Mucosa of gallbladder (tissue), 1 donor: ENCODE measurements at places on chromosomes 1 and 21.

DNA sequence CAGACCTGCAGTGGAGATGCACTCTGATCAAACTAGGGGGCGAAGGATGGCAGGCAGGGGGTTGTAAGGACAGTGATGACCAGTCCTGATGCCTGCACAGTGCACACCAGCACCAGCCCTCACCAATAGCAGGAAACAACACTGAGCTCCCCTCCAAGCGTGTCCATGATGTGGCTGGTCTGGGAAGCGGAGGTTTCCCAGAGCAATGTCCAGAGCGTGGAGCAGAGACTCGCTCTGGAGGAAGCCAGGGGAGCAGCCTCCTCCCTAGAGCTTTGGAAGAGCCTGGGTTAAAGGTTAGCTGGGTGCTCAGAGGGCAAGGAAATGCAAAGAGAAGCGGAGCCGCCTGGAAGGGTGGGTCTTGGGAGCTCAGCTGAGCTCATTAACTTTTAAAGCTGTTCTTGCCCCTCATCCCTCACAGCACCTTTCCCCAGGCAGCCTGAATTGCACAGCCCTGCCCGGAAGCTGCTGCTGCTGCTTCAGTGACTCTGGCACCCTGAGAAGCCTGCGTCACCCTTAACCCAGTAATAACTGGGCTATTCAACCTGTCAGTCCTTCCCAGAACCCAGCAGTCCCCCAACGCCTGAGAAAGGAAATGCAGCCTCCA lies 162.2 kb upstream of the RAB4A start:
- DNase-seq: no peak

DNA sequence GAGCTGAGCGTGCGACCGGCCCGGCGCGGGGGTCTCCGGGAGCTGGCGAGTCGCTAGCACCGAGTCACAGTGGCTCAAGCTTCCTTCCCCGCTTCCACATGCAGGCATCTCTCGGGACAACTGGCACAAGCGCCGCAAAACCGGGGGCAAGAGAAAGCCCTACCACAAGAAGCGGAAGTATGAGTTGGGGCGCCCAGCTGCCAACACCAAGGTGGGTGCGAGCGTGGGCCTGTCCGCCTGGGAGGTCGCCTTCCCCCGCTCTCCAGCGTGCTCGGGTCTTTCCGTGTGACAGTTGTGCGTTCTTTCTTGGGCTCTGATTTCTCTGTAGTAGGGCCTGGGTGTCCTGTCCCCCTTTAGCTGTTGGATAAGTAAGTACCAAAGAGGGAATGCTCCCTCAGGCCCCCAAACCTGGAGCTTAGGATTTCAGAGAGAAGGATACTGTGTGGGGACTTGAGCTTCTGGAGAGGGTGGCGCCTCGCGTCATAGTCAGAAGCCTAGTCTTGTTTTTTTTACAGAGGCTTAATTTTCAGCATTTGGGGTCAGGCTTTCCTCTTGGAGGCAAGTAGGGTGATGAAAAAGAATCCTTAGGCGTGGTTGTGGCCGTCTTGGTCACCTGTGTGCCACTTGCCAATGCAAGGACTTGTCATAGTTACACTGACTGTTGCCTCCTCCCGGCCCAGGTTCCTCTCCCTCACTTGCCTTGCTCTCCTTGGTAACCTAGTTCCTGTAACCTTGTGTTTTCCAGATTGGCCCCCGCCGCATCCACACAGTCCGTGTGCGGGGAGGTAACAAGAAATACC lies 790 bp downstream of the RPS8 start:
- no peak for DNase-seq

GRCh38 chr21:31352836-31353235 lies 8.8 kb upstream of the TIAM1 start:
- no peak for DNase-seq

DNA sequence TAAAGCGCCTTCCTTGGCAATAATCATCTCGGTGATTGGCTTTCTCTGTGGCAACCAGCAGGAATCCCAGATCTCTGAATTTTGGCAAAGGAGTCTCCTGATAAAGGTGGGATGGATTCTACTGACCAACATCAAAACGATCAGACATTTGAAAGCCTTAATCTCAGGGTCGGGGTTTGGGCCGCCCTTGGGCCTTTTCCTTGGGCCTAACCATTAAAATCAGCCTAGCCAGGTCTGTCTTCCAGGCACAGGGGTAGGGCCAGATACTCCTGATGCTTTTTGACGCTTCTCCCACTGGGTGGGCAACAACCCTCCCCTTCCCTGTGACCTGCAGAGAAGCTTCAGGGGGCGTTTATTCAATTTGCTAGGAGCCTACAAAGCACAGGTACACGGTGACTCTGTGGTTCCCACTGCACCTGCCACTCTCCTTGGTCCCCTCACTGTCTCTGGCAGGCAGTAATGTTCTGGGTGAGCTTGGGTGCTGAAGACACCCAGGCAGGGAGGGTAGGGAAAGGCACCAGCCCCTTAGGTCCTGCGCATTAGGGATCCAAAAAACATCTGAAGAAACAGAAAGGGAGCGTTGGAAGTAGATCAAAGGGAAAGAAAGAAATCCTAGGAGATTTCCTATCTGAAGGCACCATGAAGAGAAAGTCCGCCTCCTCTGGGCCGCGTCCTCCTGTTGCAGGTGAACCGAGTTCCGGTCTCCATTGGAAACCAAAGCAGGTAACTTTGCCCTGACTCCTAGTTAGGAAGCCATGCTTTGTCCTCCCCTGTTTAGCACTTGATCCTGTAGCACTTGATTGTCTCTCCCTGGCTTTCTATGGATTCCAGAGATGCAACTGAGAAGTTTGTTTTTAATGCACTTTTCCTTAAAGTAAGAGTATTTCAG lies 12.3 kb downstream of the RNU1-2 start:
- DNase-seq: no peak

DNA sequence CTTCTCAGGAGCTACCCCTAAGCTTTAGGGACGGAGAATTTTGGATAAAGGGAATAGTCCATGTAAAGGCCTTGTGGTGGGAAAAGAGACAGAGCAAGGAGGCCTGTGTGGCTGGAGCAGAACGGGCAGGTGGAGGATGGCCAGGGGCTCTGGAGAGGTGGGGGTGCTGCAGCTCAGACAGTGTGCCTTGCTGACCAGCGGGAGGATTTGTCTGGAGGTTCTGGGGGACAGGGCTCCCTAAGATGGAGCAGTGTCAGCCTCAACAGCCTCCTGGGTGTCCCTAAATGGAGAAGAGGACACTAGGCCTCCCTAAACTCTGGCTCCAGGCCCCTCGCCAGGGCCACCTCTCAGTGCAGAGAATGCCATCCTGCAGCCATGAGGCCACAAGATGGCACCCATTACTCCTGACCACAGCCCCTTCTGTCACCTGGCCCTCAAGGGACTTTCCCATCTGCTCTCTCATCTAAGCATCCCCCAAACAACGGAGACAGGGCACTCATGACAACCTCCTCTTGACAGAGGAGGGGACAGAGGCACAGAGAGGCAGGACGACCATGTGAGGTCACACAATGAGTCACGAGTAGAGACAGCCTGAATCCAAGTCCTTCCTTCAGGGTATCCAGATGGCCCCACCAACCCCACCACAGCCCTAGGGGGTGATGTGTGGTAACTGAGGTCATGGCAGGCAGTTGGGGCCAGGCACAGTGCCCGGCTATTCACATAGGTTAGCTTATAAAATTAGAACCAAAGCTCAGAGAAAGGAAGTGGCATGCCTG lies 94.7 kb downstream of the DMRTB1 start:
- no peak for DNase-seq

DNA sequence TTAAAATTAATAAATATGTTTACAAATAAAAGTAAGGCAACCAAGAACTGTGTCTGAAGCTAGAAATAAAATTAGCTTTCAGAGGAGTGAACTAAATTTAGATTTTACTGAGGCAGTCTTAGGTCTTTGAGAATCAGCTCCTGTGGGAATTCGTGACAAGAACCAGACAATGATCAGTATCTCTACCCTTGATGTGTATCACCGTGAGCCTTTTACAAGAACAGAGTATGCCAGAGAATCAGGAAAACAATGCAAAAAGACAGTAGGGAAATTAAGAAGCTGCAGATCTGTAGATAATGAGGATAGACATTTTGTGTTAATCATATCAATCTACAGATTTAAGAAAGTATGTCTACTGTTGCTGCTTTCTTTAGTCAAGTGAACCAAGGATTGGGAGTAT lies 351.0 kb downstream of the COL11A1 start:
- DNase-seq: no peak
